Putamen (tissue), 1 donor: ENCODE measurements at places on chromosomes 7 and 10.

GRCh38 chr7:33981671-33982424 is 76.5 kb downstream of the BMPER start:
- no peak for DNase-seq

DNA sequence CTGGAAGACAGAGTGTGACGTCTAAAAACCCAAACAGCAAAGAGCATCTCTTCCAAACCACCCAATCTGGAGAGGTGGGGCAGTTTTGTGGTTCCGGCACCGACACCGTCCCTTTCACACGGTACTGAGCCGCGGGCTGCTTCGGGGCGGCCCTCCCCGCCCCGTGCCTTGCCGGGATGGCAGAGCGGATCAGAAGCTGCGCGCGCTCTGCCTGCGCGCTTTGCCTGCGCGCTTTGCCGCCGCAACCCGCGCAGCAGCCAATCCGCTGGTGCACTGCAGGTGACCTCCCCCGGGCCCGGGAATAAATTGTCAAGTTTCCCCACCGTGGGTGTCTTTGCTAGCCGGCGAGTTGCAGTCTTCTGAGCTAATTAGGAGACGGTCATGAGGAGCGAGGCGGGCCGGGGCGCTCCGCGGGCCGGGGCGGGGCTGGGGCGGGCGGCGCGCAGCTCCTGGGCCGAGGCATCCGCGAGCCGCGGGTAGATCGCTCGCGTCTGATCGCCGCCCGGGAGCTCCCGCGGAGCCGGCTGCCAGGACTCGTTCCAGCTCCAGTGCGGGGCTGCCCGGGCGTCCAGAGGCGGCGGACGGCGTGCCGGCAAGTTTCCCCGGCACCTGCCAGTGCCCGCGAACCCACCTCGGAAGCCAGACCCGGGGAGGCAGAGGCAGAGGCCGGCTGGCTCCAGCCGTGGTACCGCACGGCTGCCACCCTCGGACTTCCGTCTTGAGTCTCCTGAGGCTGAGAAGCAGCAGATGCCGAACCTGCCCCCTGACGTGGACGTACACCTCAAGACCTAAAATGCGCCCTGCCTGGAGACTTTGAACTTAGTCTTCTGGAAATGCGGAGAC is 536.0 kb upstream of the GALNT17 start:
- DNase-seq = no peak

GRCh38 chr10:117462424-117462792 is 80.1 kb upstream of the EMX2 start:
- DNase-seq = no peak

GRCh38 chr10:18238870-18239485 is 98.8 kb downstream of the CACNB2 start:
- DNase-seq = peak; percentile 57

DNA sequence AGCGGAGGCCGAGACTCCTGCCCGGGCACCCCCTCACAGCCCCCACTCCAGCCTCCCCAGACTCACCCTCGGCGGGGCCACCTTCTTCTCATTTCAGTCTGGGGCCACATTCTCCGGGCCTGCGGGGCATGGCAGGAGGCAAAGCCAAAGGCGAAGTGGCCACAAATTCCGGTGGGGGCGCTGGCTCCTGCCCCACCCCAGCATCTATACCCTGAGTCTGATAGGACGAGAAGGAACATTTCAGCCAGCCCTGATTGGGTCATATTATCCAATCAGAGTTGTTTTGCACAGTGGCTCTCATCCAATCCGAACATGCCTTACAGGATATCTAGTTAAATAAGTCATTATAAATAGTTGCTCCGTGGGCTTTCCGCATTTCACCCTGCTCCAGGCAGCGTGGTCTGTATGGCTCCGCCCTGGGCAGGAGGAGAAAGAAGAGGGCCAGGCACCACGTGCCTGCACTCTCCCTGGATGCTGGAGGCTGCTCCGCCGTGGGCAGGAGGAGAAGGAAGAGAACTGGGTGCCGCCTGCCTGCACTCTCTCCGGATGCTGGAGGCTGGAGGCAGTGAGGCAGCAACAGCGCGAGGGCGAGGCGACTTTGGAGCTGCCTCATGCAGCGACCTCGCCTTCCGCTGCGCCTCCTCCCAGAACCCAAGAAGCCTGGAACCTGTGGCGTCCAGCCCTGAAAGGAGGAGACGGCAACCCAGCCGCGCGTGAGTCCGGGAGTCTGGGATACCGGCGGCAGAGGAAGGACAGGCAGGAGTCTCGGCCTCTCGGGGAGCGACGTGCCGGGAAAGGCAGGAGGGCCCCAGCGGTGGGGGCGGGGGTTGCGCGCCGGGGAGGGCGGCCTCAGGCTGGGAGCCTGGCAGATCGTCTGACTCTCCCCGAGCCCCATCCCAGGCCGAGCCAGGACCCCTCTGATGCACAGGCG is 162.9 kb downstream of the ZNF33B start:
- DNase-seq = peak; percentile 20

GRCh38 chr10:102538811-102539210 is 35.0 kb downstream of the SUFU start:
- no peak for DNase-seq

DNA sequence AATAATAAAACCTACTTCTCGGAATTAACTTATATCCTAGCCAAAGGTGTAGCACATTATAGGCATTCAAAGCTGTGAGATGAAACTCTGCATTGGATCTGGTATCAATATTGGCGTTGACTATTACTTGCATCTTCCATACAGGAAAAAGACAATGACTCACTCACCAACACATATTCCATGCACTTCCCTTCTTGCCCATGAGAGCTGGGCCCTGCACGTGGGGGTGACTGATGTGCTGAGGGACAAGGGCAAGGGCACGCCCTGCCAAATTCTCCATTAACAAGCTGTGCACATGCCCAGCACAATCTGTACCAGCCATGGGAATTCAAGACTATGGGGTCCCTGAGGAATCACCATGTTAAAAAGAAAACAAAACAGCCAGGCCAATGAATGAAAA is 188.1 kb upstream of the PDE1C start:
- no peak for DNase-seq

DNA sequence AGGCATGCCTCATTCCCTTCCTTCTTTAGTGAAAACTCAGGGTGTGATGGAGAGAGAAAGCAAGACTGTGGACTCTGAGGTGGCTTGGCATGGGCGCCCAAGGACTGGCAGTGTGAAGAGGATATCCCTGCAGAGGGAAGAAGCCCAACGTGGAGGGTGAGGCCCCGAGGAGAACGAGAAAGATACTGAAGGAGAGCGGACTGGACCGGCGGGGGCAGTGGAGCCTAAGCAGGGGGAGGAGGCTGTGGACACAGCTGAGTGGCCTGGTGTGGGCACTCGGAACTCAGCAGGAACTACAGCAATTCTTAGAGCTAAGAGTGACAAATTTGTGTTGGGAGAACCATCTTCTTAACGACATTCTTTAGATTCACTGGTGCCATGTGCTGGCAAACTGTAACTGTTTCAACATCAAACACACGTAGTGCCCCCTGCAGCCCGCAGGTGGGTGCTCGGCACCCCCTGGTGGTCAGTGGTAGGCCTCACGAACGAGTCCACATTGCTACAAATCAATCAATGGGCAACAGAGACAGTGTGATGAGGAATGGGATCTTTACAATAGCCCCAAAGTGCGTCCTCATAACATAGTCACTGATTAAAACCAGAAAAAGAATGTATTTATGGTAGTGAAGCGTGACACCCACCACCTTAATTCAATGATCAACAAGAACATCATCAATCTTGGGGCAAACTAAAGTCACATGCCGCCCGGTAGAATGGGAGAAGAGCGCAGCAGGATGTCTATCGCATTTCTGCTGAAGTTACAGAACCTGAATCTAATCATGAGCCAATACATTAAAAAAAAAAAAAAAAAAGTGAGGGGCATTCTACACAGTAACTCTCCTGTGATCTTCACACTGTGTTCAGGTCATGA is 2.0 kb upstream of the SFTPA1 start:
- no peak for DNase-seq

- DNase-seq = no peak
These were observed 75.6 kb downstream of the CCDC6 start for GRCh38 chr10:59830601-59831259.

DNA sequence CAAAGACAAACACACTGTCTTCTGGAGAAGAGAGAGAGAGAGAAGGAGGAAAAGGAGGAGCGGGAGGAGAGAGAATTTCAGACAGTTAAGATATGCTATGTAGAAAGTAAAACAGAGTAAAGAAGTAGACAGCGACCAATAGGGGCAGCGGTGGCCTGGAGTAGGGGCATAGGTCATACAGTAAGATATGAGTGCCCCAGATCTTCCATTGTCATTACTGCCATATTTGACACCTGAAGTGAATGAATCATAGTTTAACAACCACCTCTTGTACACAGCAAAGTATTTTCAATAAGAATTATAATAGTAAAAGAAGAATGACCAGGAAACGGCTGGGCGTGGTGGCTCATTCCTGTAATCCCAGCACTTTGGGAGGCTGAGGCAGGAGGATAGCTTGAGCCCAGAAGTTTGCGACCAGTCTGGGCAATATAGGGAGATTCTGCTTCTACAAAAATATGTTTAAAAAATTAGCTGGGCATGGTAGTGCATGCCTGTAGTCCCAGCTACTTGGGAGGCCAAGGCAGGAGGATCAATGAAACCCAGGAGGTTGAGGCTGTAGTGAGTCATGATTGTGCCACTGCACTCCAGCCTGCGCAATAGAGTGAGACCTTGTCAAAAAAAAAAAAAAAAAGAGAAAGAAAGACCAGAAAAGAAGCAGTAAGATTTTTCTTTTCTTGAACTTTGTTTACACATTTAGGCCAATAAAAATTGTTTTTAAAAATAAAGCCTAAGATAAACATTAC is 77.0 kb upstream of the GPR158 start:
- no peak for DNase-seq

GRCh38 chr7:105820363-105821066 is 55.9 kb downstream of the ATXN7L1 start:
- DNase-seq = no peak

DNA sequence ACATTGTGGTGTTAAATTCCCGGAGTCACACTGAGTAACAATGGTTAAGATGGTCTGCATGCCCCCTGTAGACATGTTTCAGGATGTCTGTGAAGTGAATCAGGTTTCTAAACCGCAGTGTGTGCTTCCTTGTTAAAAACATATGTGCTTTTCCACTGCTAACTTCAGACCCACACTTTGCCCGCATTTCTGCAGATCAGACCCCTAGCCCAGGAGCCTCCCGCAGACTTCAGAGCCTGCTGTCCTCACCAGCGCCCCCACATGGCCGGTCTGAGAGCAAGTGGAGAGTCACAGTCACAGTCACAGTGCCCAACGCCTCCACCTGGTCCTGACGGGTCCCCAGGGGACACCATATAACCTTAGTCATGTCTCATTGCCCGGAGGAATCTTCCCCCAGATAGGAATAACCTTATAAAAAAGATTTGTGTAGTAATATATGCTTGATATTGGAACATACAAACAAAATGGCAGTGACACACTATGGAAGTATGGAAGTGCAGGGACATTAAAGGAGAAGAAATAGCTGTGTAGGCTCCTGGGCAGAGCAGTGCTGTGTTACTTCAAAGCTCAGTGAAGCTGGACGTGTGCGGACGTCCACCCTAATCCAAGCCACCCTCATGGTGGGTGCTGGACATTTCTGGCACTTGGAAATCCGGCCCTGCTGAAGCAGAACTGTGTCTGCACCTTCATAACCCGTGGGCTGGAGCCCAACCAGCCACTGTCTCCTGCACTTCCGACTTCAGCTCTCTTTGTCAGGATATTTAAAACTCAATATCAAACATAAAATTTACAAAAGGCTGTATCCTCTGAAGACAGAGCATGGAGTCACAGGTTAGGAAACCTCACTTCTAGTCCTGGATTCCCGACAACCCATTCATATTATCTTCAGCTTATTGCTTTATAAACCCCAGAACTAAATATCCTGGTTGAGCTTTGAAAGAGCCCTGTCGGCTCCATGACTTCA is 29.0 kb downstream of the GSTO2 start:
- DNase-seq = no peak

GRCh38 chr7:12583922-12584321 is 13.4 kb downstream of the SCIN start:
- no peak for DNase-seq

DNA sequence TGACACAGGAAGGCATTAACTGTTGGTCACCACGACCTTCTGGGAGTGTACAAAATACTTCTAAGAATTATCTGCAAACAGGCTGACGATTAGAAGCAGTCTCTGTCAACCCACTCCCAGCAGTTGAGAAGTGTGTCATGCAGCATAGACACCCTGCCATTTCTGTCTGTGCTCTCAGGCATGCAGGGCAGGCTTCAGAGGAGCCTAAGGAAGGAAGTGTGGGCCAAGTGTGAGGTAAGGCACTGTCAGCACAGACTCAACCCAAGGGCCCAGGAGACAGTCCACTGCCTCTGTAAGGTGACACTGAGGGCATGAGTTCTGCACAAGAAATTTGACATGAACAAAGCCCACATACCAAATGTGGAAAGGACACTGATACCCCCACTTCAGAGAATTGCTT is 109.0 kb upstream of the VIPR2 start:
- DNase-seq = no peak

- no peak for DNase-seq
These were observed 922 bp downstream of the CXCL12 start for GRCh38 chr10:44383749-44384600.

GRCh38 chr7:2710286-2710655 is 22.3 kb downstream of the AMZ1 start:
- DNase-seq = no peak

- DNase-seq = no peak
These were observed 1236.0 kb upstream of the CELF2 start for GRCh38 chr10:9781666-9782065.

DNA sequence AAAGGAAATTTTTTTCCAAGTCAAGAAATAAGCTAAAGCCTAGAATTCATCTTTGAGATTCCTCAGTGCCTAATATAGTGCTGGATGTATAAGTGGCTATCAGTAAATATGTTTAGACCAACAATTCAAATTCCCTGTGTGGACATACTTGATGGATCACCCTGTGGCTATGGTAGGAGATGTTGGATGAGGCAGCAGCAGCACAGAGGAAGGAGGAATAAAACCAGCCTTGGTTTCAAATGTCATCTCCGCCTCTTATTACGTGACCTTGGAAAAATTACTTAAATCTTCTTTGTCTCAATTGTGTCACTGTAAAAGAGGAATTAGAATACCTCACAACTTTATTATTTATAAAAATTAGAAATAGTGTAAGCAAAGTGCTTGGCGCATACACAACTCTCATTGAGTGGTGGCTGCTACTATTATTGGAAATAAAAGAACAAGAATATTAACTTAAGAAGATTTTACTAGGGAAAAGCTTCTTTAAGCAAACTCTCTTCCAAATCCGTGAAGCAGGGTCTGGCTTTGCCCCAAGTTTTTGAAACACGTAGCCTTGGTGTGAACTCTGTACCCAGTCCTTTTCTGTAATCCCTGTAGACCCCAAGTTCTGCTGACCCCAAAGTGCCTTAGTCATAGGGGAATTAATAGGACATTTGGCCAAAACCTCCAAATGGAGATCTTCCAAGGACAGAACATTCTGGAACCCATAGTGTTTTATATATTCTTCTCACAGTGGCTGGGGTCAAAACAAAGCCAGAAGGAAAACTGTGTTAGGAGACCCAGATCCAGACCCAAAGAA is 283.8 kb downstream of the PTEN start:
- DNase-seq = no peak

DNA sequence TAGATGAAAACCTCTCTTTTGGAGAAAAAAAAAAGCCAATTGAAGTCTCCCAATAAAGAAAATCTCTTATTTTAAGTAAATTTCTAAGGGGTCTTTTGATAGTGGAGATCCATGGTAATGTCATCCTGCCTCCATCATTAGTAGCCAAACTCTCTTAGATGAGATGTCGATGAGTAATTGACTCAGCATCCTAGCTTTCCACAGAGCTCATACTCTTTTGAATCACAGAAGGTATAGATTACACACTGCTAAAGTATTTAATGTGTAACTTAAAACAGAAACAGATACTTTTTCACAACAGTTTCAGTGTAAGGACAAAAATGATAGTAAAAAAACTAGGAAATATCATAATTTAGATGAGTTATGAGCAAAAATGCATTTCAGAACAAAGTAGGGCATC is 19.4 kb downstream of the MAGI2 start:
- no peak for DNase-seq
